ENCODE measurements at places on chromosomes 3 and 15. TPM values are rescaled to one million over a fixed set of nuclear protein-coding genes. Genes with fewer than 3 reads are reported as not detected.

The P2RY13 gene
- not detected for total RNA-seq

The FHIT gene
- total RNA-seq: not detected

The SLC28A1 gene
- total RNA-seq: not detected

The GTF2E1 gene
- 40.3 TPM for total RNA-seq

The ZNF662 gene
- 1.4 TPM for total RNA-seq

The PEX5L gene
- total RNA-seq: 0.12 TPM

The LYZL4 gene
- not detected for total RNA-seq

The GMPS gene
- total RNA-seq: 112 TPM

GRCh38 chr3:69108811-69109210 is 13.6 kb downstream of the LMOD3 start:
- no peak for DNase-seq

DNA sequence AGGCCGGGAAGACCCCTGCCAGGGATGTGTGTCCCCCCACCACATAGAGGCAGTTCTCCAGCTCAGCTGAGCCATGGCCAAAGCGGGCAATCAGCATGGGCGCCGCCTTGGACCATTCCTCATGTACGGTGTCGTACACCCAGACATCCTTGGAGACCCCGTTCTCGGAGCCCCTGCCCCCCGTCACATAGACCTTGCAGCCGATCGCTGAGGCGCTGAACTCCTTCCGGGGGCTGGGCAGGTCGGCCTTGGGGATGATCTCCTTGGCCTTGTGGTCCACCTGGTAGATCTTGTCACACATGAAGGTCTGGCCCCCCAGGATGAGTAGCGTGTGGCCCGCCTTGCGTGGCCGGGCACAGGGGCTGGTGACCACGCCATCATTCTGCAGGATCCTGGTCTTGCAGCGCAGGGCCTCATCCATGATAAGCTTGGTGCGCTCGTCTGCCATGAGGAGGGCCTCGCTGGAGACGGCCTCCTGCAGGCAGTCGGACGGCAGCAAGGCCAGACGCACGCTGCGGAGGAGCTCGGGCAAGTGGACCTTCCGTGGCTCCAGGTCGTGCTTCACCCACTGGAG is 26.0 kb downstream of the KLHL25 start:
- DNase-seq: no peak

DNA sequence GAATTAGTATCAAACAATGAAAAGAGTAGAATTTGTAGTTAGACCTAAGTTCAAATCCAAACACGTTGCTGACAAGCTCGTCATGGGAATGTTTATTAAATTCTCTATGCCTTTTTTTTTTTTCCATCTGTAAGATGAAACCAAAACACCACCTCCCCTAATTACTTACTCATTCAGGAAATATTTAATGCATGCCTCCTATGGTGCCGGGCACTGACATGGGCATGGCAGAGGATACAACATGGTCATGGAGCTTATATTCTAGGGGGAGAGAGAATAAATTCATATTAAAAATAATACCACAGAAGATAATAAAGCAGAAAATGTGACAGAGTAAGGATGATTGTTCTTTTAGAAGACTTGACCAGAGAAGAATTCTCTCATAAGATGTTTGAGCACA is 215.8 kb downstream of the RYR3 start:
- DNase-seq: no peak

- DNase-seq: no peak
Observed at GRCh38 chr3:71303627-71304200, 279.8 kb downstream of the FOXP1 start.

GRCh38 chr15:40941068-40941527 is 12.0 kb downstream of the DLL4 start:
- no peak for DNase-seq

DNA sequence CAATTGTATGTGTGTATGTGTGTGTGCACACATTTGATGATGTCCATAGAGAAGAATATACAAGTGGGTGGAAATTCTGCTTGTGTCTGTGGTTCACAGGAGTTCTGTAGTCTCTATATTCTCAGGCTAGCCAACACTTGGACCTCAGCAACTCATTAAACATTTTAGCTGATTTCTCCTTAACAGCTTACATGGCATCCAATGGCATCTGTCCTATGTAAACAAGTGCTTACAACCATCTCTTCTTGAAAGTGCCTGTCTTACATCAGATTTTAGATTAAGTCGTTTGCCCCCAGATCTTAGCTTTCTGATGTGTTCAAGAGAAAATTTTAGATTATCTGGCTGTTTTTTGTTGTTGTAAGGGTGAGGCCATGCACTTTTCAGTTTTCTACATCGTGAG is 29.0 kb downstream of the ZNF662 start:
- no peak for DNase-seq

- no peak for DNase-seq
Observed at GRCh38 chr15:41980654-41981323, 8.4 kb upstream of the EHD4 start.

- peak; percentile 81 for DNase-seq
Observed at GRCh38 chr15:77516076-77516475, 95.4 kb downstream of the HMG20A start.

DNA sequence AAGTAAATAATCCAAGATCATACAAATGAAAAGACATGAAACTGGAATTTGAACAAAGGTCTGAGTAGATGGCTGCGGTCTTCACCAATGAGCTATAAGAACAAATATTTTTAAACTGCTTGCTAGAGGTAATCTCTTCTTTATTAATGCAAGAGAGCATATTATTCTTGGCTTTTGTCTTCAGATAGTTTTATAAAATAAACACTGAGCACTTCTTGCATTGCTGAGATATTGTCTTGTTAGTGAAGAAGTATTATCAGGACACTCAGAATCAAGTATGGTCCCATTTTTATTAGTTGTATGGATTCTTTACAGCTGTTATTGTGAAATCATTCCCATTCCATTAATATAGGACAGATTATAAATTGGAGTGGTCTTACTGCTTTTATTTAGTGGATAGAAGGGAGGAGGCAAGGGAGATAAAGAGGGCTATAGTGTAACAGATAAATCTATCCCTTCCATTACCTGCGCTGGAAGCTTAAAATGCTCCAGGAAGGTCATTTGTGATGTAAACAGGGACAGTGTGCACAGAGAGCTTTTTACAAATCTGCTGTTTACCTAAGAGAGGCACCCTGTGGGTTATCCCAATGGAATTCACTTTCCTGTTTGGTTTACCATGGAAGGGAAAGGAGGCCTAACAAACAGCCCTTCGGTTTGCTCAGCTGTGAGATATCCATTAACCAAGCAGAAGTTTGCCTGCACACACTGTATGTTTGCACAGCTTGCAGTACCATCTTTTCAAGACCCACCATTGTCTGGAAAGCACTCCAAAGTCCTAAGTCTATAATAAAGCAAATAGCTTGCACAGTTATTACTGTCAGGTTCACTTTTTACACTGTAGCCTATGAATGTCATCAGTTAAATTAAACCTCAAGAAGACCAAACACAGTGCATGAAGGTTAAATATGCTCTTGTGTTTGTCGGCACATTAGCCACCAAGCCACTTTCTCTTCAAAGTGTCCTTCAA is 347.7 kb upstream of the TGFBR2 start:
- DNase-seq: no peak

DNA sequence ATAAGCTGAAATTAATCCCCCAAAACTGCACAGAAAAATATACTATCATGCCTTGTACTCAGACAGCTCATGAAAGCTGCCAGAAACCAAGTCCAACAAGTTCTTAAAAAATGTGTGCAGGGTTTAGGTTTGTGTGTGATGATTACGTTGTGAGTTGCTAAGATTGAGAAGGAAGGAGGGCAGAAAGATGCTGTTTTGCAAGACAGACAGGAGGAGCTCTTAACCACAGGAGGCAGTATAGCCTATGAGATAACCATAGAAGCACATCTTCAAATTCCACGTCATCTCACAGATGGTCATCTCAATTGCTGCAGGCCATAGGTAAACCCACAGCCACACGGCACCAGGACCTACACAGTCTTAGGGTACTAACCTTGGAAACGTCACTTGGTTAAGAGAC is 191.9 kb downstream of the STT3B start:
- no peak for DNase-seq

DNA sequence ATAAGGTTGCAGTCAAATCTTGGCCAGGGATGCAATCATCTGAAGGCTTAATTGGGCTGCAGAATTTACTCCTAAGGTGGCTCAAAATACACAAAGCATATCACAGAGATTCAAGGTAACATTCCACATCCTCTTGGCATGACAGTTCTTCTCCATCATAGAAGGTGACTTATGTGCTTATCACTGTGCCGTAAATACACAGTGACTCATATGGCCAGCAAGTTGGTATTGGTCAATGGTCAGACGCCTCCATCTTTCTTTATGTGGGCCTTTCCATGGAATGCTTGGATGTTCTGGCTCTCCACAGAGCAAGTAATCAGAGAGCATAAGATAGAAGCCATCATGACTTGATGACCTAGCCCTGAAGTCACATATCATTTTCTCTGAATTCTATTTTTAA is 168.8 kb upstream of the ST8SIA2 start:
- DNase-seq: no peak

DNA sequence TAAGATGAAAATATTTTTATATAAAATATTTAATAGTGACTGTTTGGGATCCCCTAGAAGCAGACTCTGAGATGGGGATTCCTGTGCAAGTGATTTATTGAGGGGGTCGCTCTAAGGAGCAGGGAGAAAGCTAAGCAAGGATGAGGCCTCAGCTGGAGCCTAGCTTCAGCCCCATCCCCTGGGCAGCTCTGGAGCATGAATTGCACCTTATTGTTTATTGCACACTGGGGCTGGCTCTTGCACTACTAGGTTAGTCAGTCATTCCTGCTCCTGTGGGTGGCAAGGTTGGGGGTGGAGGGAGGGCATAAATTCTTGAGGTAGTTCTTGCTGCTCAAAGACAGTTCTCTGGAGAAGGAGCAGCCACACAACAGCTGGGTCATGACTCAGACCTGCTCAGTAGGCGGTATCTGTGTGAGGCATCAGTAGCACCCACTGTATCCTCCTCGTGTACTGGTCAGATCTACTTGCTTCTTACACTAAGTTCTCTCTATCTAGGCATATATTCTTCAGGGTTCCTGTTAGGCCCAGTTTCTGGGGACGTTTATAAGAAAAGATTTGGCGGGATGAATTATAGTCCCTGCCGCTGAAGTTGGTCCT is 27.2 kb upstream of the TNFSF10 start:
- DNase-seq: peak; percentile 97

DNA sequence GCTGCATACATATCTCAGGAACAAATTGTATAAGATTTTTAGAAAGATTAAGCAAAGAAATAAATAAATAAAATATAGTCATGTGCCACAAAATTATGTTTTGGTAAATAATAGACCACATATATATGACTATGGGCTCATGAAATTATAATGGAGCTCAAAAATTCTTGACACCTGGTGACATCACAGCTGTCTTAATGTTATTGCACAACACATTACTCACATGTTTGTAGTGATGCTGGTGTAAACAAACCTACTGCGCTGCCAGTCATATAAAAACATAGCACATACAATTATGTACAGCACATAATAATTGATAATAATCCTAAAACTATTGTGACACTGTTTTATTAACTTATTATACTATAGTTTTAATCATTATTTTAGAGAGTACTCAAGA is 1159.1 kb downstream of the SI start:
- no peak for DNase-seq

GRCh38 chr3:141456301-141456625 is 30.6 kb upstream of the RASA2 start:
- no peak for DNase-seq

- peak; percentile 9 for DNase-seq
Observed at GRCh38 chr3:25033407-25034029, 394.5 kb upstream of the RARB start.

- no peak for DNase-seq
Observed at GRCh38 chr3:128933922-128934253, 54.5 kb downstream of the ACAD9 start.

- DNase-seq: no peak
Observed at GRCh38 chr3:4464576-4464975, 2.5 kb downstream of the SUMF1 start.
